Stimulated activated CD8-positive, alpha-beta memory T cell treated with anti-CD3 and anti-CD28 coated beads, Interleukin-4, amount 100 ng/mL, for 1 hour (primary cell): ENCODE measurements at places on chromosomes 6 and 20.

- no peak for DNase-seq
These were observed 113.1 kb downstream of the ADAT2 start for GRCh38 chr6:143337201-143337949.

DNA sequence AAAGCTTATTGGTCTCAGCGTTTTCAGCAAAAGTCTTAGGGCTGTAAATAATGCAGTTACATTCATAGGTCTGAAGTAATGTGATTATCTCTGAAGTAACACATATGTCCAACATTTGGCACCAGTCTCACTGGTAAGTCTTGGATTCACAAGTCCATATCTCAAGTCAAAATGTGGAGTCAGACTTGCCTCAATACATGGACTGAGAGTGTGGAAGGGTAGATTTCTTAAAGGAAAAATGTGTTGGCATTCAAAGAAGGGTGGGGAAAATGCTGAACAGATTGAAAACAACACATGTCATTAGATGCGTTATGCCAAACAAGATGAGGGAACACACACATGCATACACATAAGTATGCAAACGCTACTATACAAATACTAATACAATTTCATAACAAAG, 989.0 kb upstream of the MANEA start:
- no peak for DNase-seq

DNA sequence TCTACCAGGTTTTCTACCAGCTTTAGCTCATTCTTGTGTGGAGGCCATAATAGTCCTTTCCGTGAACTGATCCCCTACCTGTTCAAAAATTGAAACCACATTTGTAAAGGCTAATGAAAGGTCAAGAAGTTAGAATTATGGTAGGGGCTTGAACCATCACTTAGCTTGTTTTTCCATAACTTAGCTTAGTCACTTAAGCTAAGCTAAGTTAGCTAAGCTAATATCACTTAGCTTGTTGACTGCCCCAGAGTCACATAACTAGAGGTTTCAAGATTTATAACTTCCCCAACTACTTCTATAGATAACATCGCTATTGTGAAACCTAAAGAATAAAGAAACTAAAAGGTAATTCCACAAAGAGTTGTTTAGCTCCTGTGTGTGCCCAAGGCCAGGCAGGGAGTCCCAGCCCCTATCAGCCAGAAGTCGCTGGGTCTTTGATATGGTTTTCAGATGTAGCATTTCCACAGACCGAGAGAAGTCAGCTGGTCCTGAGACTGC, 131.8 kb downstream of the VEGFA start:
- no peak for DNase-seq

- no peak for DNase-seq
These were observed 70.8 kb upstream of the CD93 start for GRCh38 chr20:23156842-23157423.

GRCh38 chr6:142325111-142325510, 23.3 kb downstream of the ADGRG6 start:
- no peak for DNase-seq
